GM19239 (cell line): ENCODE measurements at places on chromosomes 11 and 22.

DNA sequence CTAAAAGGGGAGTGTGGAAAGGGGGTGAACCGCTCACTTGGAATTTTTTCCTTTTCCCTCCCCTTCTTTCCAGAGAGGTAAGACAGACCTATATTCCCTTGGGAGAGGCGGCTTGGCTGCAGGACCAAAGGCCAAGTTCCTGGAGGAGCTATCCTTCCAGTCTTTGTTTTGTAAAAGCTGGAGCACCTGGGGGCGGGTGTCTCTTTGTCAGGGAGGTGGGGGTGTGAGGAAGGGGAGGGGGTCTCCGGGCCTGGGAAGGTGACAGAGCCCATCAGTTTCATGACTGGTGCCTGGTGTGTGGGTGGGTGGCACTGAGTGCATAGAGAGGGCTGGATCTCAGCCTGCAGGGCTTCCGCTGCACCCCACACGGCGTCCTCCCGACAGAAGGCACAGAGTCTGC lies 18.5 kb downstream of the PTPN5 start:
- no peak for DNase-seq

DNA sequence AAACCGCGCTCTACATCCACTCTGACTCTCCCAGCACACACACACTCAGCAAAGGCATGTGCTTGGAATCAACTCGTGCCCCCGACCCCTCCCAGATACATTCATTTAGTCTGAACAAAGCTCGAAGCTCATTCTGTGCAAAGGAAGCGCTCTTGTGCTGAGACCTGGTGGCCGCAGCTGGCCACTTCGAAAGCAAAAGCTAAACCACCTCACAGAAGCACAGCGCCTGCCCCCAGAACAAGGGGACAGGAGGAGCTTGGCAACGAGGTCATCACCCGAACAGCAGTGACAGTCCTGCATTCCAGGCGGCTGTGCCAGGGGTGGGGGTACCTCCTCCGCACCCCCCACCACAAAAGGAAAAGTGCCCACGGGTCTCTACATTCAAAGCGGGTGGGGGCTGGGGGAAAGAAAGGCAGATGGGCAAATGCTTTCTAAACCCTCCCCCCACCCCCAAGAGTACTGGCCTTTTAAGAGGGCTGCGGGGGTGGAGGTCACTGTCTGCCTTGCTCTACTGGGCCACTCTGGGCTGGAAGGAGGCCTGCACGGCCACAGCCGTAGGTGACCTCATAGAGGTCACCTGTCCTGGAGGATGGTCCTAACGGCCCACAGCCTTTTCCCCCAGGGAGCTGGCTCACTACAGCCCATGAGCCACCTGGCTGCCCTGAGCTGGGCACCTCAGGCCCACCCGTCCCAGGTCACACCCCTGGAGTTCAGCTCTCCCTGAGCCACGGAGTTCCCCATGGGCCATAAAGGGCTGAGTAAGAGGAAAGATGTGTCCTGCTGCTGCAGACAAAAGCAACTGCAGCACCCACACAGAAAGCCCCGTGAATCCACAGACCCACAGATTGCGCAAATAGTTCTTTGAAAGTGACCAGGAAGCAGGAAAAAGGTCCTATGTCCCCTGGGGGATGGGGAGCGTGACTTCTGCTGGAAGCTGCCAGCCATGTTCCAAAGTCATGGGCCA lies 21.3 kb downstream of the CBX7 start:
- no peak for DNase-seq

GRCh38 chr22:49970528-49971231 lies 10.1 kb downstream of the PIM3 start:
- peak; percentile 86 for DNase-seq

GRCh38 chr11:9192561-9192960 lies 72.6 kb downstream of the DENND5A start:
- DNase-seq: no peak

- DNase-seq: no peak
Observed at GRCh38 chr11:113419454-113420003, 31.9 kb downstream of the ANKK1 start.

- DNase-seq: no peak
Observed at GRCh38 chr22:30921108-30921507, 47.5 kb downstream of the MORC2 start.

GRCh38 chr11:8230178-8230859 lies 33.4 kb downstream of the LMO1 start:
- no peak for DNase-seq

- no peak for DNase-seq
Observed at GRCh38 chr11:108144615-108145014, 23.2 kb downstream of the ACAT1 start.

DNA sequence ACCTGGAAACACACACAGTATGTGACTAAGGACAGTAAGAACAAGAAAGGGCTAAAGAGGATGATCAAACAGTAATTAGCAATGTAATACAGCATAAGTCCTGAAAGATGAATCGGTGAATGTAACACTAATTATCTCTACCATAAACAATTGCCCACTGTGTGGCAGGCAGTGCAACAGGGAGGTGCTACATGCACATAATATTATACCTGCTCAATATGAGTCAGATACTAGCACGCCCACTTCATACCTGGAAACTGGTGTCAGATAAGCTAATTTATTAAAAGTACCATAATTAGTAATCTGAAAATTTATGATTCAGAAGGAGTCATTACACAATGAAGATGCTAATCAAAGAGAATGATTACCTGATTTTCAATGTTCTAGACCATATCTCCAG lies 14.9 kb downstream of the CASP12 start:
- no peak for DNase-seq

DNA sequence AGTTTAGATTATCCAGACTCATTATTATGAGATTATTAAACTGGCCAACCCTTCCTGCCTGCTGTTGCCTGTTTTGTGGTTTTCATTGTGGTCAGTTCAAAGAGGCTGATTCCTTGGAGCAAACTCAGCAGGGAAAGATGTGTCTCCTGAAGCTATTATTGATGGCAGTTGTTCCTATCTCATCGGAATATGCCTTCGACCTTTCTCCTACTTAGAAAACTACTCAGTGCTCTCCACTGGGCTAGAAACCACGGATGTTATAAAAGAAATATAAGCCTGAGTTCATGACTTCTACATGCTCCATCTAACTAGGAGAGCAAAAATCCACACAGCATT lies 80.2 kb upstream of the NAV2 start:
- no peak for DNase-seq

- DNase-seq: no peak
Observed at GRCh38 chr11:33564856-33565453, 135.7 kb downstream of the C11orf91 start.

DNA sequence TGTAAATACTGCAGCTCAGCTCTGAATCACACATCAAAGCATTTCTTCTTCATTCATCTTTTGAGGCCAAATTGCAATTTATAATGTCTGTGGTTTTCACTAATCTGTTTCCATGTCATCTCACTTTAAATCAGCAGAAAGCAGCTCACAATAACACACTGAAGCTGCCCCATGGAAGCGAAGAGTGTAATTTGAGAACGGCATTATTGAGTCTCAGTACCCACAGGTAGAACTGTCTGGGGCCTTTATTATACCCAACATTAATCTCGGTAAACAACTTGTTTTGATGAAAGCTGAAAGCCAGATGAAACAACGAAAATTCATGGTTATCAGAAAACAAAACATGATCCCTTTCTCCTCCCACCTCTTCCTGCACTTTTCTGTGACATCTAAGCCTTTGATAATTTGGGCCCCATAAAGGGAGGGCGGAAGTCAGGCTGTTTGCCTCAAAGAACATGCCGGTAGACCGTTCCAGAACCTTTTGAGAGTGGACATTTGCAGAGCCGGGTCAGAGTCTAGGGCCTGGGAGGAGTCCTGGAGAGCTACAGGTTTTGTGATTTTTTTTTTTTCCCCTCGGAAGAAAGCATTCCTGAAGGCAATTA lies 68.2 kb upstream of the SESN3 start:
- no peak for DNase-seq

GRCh38 chr22:29348956-29349355 lies 33.5 kb upstream of the RASL10A start:
- no peak for DNase-seq

DNA sequence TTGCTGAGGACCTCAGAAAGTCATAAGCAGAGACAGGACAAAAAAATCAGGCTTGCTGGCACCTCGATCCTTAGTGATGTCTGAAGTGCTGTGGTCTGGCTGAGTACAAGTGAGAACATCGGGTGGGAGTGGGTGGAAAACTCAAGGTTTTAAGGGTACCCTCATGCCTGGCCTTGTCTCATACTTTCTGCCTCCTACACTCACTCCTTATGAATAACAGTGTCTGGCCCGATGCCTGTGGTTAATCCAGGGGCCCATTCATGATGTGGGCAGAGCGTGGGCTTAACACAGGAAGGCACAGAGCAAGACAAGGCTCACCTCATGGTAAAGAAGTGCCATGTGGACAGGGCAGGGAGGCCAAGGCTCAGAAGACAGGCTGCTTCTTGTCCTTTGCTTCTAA lies 11.0 kb upstream of the UCP3 start:
- DNase-seq: no peak

GRCh38 chr11:92376146-92376599 lies 151.6 kb downstream of the FAT3 start:
- DNase-seq: no peak

DNA sequence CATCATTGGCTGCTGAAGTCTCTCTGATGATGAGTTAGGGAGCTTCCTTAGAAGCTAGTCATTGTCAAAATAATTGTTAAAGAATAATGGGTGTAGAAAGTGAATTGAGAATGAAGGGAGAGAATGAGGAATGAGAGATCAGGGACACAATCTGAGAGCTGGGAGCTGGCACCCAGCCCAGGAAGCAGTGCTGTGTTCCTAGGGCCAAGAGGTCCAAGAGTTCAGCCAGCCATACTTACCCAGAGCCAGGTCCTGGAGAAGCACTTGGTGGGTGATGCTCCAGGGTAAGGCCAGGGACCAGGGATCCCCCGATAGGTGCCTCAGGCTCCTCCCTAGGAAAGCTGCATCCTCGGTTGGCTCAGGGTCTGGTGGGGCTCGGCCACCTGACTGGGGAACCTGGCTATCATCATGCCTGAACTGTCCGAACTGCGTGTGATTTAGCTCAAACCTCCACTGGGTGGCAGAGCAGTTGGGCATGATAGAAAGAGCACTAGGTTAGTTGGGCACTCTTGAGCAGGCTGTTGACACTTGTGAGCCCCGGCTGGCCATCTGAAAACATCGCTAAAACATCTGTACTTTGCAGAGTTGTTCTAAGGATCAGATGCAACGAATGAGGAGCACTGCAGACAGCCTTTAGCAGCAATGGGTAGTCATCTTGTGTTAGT lies 123.9 kb upstream of the NCAM1 start:
- no peak for DNase-seq

DNA sequence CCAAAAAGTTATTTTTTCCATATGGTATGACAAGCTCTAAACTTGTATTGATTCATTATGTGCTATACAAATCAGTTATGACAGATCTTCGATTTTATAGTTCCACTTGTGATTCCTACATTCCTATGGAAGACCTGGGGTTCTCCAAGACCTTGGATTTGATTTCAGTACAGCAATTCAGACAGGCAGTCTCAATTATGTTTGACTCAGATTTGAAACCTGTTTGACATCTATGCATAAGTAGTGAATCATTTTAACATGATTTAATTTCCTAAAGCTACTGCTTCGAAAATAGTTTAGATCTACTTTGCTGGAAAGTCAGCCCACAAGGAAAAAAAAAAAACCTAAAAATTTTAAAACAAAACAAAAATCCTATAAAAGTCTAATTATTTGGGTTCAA lies 820.4 kb downstream of the LUZP2 start:
- DNase-seq: no peak

- DNase-seq: no peak
Observed at GRCh38 chr11:65045728-65046127, 4.7 kb downstream of the SAC3D1 start.

DNA sequence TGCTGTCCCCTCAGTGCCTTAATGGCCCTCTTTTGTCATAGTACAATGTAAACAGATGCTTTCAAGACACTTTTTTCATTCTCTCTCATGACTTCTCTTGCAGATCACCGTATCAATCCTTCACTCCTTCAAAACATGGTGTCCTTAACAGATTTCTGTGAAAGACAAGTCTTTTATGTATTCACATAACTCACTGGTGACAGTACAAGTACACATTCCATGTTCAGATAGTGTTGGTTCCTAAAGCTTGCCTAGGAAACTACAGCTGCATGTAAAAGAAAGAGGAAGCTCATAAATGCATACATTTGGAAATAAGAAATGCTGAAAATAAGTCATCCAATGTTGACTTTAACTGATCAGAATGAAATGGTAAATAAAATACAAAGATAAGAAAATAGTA lies 5.0 kb upstream of the OR52E6 start:
- no peak for DNase-seq

DNA sequence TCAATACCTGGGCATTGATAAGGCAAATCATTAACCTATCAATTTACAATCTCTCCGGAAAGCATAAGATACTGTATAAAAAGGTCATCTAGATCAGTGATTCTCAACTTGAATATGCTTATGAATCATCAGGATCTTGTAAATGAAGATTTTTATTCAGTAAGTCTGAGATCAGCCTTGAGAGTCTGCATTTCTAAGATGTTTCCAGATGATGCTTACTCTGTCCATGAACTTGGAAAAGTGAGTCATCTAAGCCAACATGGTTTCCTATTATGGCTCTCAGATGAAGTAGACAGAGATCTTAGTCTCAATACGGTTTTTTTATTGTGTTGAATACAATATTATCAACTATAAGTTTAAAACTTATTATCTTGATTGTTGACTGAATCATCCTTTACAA lies 226.4 kb upstream of the KIRREL3 start:
- no peak for DNase-seq

DNA sequence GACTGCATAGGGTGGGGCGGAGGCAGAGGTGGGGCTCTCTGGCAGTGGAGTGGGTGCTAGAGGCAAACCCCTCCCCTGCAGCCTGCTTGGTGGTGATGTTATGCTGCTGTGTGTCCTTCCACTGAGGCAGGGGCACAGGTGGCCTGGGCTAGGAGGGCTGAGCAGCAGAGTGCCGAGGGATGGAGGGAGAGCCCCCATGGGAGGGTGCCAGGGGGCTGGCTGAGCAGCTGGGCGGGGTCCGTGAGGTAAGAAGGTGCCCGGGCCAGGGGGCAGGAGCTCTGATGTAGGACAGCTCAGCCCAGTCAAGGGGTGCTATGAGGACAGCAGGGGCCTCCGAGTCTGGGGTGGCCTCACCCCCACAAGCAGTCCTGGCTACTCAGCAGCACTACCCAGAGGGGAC lies 4.2 kb downstream of the CLDN5 start:
- no peak for DNase-seq

- no peak for DNase-seq
Observed at GRCh38 chr22:23242473-23243001, 62.2 kb downstream of the BCR start.

- no peak for DNase-seq
Observed at GRCh38 chr11:112655371-112655770, 305.8 kb upstream of the NCAM1 start.

DNA sequence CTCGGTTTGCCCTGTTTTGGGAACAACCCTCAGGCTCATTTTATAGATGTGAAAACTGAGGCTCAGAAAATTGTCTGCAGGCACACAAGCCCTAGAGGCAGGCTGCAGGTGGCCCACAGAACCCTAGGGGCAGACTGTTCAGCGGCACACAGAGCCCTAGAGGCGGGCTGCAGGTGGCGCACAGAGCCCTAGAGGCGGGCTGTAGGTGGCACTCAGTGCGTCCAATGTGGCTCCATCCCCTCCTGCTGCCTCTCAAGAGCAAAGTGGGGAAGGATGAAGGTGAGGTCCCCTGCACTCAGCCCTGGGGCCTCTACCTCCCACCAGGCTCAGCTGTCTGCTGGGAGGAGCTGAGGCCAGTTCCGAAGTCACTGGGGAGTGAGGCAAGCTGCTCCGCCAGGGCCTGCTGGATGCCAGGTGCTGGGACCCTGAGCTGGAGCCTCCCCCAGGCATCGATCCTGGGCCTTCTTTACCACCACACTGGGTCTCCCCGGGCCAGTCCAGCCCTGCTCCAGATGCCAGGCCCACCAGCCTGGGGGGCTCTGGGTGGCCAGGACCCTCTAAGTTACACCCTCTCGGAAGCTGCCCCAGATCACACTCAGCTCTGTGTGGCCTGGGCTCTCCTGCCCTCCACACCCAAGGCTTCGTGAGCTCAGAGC lies 2.3 kb downstream of the ACY3 start:
- peak; percentile 67 for DNase-seq
